ENCODE measurements at places on chromosomes 6 and 20.
A peak's percentile ranks its signal among the peaks of the same experiment; 100 is the strongest.

GRCh38 chr20:21376626-21377025 lies 20.7 kb downstream of the NKX2-4 start:
- no peak for DNase-seq

DNA sequence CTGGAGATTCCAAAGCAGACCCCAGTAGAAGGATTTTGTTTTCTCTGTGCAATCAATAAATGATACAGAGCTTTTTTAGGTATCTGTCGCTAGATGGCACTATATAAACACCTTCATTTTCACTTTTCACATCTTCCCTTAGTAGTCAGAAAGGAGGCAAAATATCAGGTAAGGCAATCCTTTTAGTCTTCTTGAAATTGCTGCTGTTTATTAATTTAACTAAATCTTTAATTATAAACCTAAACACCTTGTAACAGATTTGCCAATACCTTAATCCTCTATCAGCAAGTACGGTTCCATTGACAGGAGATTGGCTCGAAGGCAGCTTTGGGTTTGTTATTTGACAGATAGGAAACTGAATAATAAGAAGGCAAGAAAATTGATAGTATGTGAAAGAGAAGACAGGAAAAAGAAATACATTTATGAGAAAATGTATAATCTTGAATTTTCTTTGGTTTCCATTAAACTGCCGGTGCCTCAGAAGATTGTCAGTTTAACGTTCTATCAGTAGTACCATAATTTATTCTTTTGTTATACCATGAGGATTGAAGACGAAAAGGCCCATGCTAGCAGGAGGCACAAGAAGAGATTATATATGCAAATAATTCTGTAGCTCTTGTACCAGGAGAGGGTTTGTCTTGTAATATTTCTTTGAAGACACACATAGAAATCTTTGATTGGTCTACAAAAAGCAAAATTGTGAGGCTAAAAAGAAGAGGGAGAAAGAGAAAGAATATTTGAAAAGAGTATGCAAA lies 23.5 kb upstream of the IBTK start:
- DNase-seq = no peak

DNA sequence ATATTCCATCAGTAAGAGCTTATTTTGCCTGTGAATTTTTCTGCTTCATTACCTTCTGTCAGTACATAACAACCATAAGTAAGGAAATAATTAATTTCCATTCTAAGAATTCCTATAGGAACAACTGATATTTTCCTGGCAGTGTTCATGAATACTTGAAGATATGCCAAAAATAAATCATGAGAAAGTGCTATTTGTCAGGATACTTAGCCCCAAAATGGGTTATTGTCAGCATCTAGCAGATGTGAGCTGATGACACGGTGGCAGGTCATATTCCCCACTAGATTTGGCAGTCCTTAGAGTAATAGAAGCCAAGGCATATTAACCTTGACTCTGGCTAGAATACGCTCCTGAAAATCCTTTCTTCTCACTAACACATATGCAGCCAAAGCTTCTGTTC lies 43.2 kb upstream of the CRISP1 start:
- no peak for DNase-seq

GRCh38 chr6:27468334-27468733 lies 4.6 kb downstream of the ZNF184 start:
- no peak for DNase-seq

GRCh38 chr6:16850681-16851026 lies 89.4 kb upstream of the ATXN1 start:
- DNase-seq = no peak

DNA sequence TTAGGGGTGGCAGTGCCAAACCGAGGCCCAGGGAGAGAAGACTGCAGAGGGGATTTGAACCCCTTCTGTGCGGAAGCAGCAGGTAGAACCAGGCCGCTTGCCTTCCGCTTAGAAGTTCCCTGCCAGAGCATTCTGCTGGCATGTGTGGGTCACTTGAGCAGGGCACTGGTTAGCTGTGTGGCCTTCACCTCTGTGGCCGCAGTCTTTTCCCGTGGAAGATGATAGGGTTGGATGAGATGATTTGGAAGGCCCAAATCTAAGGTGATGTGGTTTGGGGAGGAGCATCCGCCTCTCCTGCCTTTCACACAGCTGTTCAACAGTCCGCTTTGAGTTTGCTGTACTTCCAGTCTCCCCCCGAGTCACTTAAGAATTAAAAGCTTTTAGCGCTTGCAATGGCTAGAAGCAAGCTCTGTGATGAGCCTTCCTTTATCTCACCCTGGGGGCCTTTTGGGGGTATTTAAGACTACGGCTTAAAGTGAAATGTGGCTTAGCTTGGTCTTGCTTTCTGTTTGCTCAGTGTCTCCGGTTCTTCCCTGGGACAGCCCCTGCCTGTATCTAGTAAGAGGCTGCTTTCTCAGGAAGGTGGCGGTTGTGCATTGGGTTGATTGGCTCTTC lies 743 bp downstream of the CMTR1 start:
- DNase-seq = peak; percentile 49

DNA sequence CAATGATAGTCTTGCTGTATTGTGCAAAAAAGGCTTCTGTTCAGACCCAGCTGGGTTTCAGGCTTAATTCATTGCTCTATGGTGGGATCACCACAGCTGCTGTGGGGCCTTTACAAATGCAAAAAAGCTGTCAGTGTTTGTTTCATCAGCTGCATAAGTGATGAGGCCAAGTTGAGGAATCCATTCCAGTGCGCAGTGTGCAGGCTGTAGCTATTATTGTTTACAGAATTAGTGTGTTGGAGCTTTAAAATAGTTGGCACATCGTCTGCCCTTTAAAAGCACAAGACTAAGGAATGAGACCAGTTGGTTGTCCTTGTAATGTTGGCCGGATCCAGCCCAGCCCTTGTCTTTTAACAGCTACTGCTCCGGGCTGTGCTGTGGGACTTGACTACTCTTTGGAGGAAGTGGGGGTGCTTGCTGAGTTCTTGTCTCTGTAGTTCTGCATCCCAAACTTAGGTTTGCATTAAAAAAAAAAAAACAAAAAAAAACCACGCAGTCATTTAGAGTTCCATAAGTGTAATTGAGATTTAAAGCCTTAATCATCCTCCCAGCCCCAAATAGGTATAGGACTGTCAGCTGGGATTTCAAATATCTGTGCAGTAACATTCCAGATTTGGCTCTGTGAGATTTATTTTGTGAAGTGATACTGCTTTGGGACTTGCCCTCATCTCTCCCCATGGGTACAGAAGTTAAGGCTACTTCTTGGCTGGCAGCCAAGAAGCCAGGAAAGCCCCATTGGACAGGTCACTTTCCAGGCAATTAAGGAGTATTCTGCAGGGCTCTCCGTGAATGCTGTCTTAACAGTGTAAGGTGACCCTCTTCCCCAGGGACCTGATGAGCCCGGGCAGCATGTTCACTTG lies 19.3 kb downstream of the JARID2 start:
- DNase-seq = no peak

DNA sequence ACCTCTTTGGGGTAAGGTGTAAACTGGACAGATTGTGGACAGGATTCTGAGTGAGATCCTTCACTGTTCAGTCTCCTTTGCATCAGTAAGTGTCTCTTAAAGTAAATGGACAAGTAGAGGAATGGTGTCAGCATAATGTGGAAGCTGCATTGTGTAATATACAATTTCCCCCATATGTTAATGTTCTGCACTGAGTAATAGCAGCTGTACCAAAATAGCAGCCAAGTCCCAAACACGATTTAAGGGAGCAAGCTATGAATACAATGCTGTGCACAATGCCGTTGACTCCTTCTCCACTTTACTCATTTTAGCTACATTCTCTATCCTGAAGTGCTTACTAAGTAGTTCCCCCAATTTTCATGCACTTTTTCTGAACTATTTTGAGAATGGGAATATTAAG lies 21.1 kb upstream of the TRIM26 start:
- no peak for DNase-seq

GRCh38 chr6:170062915-170063241 lies 228.0 kb downstream of the DLL1 start:
- no peak for DNase-seq

DNA sequence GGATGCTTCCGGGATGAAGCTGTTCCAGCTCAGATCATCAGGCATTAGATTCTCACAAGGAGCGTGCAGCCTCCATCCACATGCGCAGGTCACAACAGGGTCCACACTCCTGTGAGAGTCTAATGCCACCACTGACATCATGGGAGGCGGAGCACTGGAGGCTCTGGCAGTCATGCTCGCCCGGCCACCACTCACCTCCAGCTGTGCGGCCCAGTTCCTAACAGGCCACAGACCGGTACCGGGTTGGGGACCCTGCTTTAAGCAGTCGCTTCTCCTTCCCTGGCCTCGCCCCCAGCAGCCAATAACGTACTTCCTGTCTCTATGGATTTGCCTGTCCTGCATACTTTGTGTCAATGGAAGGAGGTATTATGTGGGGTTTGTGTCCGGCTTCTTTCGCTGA lies 236.8 kb downstream of the TAF4 start:
- no peak for DNase-seq

DNA sequence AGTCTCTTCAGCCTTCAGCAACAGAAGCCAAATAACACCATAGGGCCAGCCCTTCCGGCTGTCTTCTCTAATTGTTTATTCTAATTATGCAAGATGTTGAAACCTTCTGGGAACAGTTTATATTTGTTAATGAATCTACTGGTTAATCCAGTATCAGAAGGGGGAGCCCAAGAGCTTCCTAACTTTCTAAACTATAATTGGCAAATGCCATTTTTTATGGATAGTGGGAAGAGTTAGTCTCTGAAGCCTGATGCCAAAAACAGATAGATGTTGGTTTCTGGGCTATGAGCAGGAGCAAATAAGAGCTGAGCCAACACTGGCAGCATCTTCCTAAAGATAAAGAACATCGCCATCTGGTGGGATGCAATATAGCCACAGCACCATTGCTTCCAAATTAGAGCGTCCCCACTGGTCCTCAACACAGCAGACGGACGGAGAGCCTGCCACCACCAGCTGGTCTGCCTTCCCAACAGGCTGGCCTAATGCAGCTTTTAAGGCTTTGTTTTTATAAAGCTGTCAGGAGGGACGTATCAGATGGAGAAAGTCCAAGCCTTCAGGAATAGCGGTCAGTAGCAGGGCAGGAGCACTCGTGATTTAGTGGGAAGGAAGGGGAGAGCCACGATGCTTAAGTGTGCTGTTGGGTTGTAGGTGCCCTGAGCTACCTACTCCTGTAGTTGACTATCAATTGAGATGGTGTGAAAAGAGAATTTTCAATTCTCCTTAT lies 118.8 kb downstream of the RALGAPA2 start:
- DNase-seq = peak; percentile 23

DNA sequence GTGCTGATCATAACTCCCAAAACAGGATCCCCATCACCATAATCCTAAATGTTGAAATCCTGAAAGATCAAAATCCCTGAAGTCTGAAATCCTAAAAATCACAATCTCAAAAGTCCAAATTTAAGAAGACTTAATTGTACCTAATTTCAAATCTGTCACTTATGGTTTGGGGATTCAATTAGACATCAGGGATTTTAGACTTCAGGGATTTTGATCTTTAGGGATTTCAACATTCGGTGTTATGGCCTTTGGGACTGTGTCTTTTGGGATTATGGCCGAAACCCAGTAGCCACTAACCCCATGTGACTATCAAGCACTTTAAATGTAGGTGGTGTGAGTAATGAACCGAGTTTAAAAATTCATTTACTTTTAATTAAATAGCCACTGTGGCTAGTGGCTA lies 21.7 kb upstream of the AVP start:
- no peak for DNase-seq

- DNase-seq = peak; percentile 78
Measured at GRCh38 chr6:32087574-32088486, 21.3 kb downstream of the TNXB start.

DNA sequence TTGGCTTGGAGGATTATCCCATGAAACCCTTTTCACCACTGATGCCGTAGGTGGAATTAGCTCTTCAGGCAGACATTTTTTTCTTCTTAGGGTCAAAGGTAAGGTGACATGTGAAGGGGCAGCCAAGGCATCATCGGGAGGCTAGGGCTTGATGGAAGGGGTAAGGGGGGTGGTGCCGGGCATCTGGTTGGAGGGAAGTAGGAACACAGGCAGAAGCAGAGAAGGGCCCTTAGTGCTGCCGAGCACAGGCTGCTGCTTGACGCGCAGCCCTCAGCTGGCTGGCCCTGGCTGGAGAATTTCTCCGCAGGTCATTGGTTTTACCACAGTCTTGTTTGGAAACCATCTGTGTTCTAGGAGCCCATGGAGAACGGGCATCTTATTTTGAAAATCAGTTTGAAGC lies 54.7 kb downstream of the TRAF3IP2 start:
- no peak for DNase-seq

GRCh38 chr6:133806382-133807140 lies 82.4 kb upstream of the TCF21 start:
- no peak for DNase-seq

DNA sequence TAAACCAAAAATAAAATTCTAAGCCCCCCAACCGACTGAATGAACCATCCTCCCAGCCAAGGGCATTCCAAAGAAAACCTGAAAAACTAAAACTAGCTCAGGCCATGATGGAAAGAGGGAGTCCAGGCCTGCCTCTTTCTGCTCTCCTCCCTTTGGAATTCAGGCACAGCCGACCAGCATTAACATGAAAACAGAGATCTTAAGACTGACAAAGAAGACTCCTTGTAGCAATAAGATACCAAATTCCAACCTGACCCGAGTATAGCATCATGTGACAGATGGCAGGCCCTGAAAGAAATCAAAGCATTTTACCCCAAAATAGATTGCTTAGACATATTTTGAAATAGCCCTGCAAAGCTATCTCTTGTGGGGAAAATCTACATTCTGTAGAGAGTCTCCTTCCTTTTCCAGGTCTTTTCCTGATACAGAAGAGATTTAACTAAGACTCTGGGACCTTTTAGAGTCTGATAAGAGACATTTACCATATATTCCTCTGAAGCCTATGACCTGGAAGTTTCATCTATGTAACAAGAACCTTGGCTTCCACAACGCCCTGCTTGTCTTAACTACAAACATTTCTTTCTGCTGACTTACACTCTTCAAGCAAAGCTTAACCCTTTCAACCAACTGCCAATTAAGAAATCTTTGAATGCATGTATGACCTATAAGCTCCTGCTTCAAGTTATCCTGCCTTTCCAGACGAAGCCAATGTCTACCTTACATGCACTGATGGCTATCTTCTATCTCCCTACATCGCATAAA lies 22.2 kb upstream of the TXLNB start:
- DNase-seq = no peak

GRCh38 chr6:25463441-25463840 lies 184.3 kb downstream of the CARMIL1 start:
- no peak for DNase-seq

DNA sequence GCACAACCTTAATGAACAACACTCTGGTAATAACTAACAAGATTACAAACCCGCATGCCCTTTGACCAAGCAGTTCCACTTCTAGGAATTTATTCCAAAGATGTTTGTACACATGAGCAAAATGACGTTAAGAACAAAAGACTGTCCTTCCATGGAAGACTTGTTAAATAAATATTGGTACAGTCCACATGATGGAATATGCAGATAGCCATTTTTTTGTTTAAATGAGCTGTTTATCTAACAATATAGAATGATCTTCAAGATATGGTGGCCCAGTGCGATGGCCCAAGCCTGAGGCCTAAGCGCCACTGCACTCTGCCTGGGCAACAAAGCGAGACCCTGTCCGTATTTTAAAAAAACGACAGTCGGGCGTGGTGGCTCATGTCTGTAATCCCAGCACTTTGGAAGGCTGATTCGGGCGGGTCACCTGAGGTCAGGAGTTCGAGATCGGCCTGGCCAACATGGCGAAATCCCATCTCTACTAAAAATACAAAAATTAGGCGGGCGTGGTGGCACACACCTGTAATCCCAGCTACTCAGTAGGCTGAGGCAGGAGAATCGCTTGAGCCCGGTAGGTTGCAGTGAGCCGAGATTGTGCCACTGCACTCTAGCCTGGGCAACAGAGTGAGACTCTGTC lies 7.4 kb upstream of the AHCY start:
- DNase-seq = no peak

All from activated naive CD8-positive, alpha-beta T cell treated with anti-CD3 and anti-CD28 coated beads, Interleukin-2, amount 50 U/mL, for 24 hours (primary cell).